ENCODE measurements at places on chromosomes 2 and 18.
A peak's percentile ranks its signal among the peaks of the same experiment; 100 is the strongest.

GRCh38 chr2:111162718-111163331, 42.1 kb downstream of the BCL2L11 start:
- DNase-seq = no peak

DNA sequence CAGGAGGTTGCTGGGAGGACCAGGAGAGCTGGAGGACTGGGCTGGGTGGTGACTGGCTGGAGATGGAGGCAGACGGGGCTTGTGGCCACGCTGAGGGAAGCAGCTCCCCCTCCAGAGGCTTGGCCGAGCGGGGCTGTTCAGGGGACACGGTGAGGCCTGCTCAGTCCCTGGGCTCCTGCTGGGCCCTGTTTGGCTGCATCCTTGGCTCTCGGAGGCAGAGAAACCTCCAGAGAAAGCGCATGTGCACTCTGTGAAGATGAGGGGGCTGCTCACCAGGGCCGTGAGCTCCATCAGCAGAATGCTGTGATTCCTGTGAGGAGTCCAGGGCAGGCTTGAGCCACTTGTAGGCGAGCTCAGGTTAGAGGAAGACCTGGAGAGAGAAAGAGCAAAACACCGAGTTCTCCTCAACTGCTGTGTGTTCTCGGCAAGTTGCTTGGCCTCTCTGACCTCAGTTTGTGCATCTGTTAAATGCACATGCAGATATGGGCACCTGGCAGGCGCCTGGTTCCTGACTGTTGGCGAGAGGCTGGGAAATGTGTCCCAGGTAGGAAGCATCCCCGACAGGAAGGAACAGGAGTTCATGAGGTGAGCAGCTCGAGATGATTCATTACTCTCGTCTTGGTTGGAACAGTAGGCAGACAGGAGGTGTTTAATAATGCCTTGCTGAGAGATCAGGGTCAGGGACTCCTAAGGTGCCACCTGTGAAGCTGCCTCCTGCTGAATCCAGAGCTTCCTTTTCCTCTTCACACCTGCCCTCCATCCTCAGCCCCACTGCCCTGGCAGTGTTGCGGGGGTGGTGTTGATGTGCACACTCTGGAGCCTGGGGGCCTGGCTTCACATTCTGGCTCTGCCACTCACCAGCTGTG, 941 bp downstream of the ZAP70 start:
- no peak for DNase-seq

- DNase-seq = no peak
Observed at GRCh38 chr2:226684563-226684959, 115.1 kb downstream of the IRS1 start.

GRCh38 chr2:238278626-238279323, 9.6 kb downstream of the PER2 start:
- no peak for DNase-seq

DNA sequence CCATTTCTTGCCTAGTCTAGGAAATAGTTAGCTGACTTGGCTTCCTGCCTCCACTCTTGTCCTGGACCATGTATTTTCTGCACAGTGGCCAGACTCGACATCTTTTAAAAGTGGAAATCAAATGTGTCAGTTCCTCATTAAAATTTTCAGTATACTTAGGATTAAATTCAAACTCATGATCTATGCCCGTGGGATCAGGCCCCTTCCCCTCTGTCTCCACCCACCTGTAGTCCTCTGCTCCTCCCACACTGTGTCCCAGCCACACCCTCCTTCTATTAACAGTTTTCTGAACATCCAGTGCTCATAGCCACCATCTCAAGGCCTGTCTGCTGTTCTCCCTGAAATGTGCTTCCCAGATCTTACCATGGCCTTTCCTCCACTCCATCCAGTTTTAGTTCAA, 13.3 kb downstream of the ARHGAP25 start:
- DNase-seq = no peak

DNA sequence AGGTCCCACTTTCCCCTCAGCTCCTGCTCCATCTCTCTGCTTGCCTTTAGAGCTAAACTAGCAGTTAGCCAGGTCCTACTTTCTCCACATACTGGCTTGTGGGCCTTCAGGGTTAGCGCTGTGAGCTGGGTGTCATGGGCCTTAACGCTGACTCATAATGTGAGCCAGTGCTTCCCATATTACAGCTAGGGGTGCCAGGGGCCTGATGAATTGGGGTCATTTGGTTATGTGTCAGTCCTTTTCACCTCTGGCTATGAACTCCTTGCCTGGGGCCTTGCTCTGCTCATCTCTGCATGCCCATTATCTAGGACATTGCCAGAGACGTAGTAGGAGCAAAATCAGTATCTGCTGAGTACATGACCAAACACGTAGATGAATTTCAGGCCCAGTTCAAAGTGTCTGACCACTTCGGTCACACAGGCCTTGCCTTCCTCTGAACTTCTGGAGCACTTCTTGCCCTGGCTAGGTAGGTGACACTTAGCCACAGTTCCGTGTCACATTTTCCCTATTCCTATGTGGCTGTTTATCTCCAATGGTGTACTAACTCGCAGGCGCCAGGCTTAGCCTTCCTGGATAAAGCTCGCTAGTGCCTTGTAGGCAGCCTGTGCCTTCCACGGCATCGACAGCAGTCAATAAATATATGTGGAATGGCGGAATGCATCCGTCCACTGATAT, 103.2 kb upstream of the SIX3 start:
- DNase-seq = no peak

DNA sequence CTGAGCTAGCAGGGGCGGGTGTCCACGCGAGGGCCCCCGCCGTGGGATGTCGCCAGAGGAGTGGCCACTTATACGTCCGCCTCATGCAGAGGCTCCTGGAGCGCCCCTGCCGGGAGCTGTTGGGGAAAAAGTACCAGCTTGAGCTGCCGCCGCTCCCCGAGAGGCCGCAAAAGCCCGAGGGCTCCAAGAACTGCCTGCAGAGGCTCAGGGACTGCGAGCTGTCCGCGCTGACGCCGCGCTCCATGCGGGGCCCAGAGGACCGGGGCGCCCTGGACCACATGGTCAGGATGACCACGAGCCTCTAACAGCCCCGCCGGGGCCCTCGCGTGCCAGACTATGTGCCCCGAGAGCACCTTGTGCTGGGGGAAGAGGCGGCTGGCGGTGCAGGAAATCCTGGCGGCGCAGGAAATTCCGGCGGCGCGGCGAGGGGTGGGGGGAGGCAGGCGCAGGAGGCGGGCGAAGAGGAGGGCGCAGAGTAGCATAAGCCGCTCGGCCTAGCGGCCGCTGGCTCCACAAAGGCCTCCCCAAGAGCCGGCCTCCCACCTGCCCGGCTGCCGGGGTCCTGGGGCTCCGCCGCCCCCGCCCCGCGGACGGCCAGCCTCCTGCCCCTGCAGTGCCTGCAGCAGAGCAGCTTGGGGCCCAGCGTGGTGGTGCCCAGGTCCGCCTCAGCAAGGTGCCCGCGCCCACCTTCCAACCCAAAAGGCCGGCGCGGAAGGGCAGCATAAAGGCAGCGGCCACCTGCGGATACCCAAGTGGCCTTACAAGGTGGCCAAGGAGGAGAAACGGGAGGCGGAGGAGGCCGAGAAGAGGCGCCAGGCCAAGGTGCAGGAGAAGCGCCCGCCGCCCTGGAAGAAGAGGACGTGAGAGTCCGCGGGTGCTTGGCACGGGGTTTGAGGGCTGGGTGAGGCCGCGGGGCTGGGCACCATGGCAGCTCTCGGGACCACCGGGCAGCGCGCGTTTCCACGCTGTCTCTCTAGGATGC, 42.1 kb upstream of the TRIM43B start:
- peak; percentile 62 for DNase-seq

DNA sequence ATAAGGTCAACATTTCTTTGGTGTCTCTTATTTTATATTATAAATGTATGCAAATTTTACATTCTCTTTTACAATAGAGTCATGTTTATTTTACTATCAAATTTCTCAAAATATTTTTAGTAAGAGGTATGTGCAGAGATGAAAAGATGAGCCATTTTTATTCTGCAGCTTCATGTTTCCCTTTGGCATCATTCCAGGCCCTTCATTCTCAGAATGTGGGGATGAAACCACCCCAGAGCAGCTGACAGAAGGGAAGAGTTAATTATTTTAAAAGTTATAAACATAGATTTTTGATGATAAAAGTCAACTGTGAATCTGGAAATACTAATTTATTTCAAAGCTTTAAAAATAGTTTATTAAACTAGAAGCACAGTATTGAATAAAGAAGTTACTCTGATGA, 12.8 kb upstream of the FSHR start:
- DNase-seq = no peak

GRCh38 chr18:2657788-2658458, 2.4 kb downstream of the SMCHD1 start:
- DNase-seq = peak; percentile 76

DNA sequence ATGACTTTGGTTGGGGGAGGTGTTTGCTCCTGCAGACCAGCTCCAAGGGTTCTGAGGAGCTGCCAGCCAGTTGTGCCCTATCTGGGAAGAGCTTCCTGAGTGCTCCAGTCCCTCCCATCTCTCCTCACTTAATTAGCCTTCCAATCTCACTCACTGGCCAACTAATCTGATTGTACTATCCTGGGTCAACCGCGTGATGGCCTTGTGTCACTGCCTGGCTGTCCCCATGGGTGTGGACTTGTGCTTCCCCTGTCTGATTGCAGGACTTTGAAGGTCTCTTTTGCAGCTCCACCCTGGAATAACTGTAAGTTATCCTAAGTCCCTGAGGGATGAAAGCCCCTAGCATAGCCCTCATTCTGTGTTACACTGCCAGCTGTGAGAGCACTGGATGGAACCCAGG, 65.0 kb downstream of the SLC4A5 start:
- DNase-seq = no peak

DNA sequence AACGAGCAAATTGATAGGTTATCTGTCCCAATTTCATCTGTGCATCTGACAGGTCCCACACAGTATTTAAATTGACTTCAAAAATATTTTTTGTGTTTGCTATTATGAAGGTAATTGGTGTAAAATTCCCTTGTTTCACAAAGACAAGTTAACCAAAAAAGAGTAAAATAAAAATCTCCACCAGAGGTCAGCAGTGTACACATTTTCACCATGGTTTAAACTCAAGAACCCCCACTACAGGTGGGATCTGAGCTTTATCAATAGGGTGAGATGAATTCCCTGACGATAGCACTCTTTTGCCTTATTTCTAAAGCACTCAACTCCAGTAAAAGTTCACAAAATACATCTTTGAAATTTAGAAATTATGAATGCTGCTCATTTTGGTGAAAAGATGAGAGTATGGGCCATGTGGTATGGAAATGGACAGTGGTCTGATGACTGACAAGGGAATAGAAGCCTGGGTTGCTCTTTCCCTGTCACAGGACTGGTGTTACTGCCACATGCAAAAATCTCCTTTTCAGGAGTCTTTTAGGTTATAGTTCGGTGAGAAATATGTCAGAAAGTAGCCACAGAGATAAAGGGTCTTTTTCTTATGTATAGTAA, 68.0 kb downstream of the SERPINB8 start:
- peak; percentile 23 for DNase-seq

GRCh38 chr18:55031164-55031563, 71.9 kb upstream of the CCDC68 start:
- DNase-seq = no peak

DNA sequence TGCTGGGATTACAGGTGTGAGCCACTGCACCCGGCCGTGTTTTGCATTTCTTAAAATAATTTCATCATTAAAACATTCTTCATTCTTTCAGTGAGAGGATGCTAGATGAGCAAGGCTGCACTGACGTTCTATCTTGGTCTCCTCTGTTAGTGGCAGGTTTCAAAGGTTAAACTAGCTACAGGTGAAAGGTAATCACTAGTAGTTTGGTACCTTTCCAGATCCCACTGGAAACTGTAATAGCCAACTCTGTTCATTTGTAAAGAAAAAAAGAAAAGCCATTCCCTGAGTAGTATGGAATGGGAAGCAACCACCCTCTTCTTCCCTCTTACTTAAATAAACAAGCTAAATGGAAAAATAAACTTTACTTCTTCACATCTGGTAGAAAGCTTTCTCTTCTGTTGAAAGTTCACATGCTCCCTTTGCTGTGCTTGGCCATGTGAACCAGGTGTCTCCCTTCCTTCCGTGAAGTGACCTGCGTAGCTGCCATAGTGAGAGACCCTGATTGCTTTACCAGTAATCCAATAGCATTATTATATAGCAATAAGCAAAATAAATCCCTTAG, 94.0 kb downstream of the GREB1L start:
- DNase-seq = no peak

- DNase-seq = peak; percentile 23
Observed at GRCh38 chr2:127146820-127147502, 40.0 kb upstream of the BIN1 start.

DNA sequence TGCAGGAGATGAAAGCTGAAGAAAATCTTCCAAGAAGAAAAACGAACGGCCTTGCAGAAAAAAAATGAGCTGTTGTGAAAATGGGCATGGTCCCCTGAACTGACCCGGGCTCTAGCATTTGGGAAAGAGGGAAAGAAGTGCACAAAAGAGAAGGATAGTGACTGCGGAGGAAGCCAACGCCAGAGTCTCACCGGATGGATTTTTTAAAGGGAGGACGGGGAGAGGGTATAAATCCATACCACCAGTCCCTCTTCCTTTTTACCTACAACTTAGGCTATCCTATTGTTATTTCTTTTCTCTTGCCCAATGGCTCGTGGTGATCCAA, 601 bp downstream of the WDR35 start:
- DNase-seq = no peak

DNA sequence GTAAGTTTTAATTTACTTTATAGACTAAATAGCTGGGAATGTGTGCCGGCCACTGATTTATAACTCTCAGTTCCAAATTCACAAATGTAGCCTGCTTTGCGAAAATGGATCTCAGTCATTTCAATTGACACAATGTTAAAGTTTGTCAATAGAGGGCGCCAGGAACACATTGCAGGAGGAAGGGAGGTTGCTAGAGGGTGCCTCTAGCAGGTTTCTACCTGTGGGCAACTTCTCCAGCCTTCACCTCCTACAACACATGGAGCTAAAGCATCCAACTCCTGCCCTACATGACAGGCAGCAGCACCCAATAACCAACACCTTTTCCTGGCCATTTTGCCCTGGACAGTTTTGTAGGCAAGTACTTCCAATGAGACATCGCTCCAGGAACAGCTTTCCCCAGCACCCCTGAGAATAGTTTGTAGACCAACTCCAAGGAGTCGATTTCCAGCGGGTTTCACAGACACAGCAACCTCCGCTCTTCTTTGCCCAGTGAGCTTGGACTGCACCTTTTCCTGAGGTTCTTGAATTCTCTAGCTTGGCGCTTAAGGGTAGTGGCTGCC, 784.8 kb upstream of the CDH2 start:
- DNase-seq = peak; percentile 43

GRCh38 chr18:25353080-25353479, 1.1 kb upstream of the ZNF521 start:
- no peak for DNase-seq

DNA sequence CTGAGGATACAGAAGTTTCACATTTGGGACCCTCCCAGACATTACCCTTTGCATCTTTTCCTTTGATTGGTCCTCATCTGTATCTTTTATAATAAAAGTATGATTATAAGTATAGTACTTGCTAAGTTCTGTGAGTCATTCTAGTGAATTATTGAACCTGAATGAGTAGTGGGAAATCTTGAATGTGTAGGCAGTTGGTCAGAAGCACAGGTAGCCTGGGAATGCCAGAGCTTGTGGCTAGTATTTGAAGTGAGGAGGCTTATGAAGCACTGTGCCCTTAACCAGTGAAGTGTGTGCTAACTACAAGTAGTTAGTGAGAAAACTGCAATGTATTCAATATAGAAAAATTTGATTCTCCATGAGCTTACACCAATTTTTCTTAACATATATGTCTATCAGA, 257.6 kb downstream of the GRB14 start:
- DNase-seq = no peak

All from fibroblast of mammary gland (primary cell).